ENCODE measurements at places on chromosomes 5 and 9.

- no peak for DNase-seq
Observed at GRCh38 chr5:38622723-38623129, 66.3 kb upstream of the LIFR start.

- no peak for DNase-seq
Observed at GRCh38 chr5:171957591-171958251, 48.7 kb downstream of the FBXW11 start.

DNA sequence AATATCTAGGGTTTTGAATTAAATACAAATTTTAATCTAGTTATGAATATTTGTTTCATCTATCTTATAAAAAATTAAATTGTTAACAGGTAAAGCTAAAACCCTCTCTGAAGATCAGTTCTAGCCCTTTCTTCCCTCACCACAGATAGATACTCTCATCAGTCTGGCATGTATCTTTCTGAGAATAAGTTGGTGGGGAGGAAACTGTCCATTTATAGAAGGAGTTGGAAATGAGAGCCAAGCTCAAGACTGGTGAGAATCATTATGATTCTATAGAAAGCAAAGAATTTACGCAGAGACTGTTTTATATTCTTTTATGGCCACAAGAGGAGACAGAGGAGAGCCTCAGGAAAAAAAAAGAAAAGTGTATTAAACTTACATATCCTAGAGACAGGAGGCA lies 59.0 kb downstream of the STARD4 start:
- no peak for DNase-seq

GRCh38 chr9:20312732-20313131 lies 309.6 kb downstream of the MLLT3 start:
- DNase-seq, result no peak

- no peak for DNase-seq
Observed at GRCh38 chr9:99075246-99075912, 29.5 kb upstream of the TGFBR1 start.

- DNase-seq, result no peak
Observed at GRCh38 chr5:35035271-35035670, 12.5 kb downstream of the AGXT2 start.

- no peak for DNase-seq
Observed at GRCh38 chr5:118249386-118249785, 739.0 kb downstream of the DTWD2 start.

GRCh38 chr9:36559036-36559695 lies 13.5 kb upstream of the MELK start:
- DNase-seq, result no peak

GRCh38 chr5:177023303-177023664 lies 788 bp downstream of the ZNF346 start:
- DNase-seq, result peak; percentile 43

DNA sequence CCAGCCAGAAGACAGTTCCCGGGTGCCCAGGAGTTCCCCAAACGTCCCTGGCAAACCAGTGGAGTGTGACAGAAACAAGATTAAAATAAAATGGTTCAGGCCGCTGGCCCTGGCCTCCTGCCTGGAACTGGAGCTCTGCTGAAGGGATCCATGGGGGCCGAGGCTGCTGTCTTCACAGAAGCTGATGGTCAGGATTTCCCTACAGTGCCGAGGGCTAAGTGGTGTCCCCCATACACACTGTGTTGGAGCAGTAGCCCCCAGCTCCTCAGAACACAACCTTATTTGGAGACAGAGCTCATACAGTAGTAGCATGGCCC lies 55.9 kb downstream of the MRPL36 start:
- no peak for DNase-seq

GRCh38 chr9:81591791-81592190 lies 97.6 kb downstream of the TLE1 start:
- no peak for DNase-seq

DNA sequence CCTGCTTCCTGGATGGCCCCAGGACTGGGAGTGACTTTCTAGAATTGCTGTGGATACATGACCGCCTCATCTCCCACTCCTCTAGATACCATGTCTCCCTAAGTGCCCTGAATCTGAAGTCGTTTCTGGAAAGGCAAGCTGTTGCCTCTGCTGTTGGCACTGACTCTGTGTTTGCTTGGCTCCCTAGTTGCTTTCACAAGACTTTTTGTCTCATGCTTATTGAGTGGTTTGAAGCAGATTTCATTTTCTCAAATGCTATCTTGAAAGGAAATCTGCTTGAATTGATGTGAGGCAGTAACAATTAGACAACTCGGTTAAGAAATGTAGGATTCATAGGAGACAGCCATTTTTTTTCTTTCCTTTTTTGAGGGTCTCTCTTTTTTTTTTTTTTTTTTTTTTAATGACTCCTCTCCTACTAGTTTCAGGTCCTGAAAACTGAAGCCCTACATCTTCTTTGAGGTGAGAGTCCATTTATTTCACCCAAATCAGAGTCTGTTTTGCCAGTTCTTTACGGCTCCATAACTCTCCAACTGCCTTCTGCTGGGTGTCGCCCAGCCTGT lies 65.9 kb downstream of the PRDM6 start:
- DNase-seq, result no peak

- DNase-seq, result no peak
Observed at GRCh38 chr9:534886-535285, 306.6 kb upstream of the DMRT1 start.

DNA sequence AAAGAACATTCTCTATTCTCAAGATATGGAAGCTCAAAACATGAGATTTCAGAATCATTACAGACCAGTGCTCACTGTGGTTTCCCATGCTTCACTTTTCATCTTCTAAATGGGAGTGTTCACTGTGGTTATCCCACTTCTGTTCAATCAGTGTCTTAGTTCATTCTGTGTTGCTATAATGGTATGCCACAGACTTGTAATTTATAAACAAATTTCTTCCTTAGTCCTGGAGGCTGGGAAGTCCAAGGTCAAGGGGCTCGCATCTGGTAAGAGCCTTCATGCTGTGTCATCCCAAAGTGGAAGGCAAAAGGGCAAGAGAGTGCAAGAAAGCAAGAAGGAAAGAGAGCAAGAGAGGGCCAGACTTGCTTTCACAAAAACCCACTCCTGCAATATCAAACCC lies 146.3 kb downstream of the TTC39B start:
- DNase-seq, result no peak

GRCh38 chr5:154275566-154275965 lies 85.0 kb downstream of the GALNT10 start:
- DNase-seq, result no peak

GRCh38 chr5:84816746-84817547 lies 432.3 kb upstream of the EDIL3 start:
- DNase-seq, result no peak

GRCh38 chr9:98865284-98865875 lies 57.9 kb downstream of the GALNT12 start:
- no peak for DNase-seq

- no peak for DNase-seq
Observed at GRCh38 chr9:2919347-2919746, 75.5 kb upstream of the PUM3 start.

GRCh38 chr5:112614986-112615385 lies 122.7 kb upstream of the APC start:
- DNase-seq, result no peak

- no peak for DNase-seq
Observed at GRCh38 chr9:123652416-123652815, 277.5 kb downstream of the DENND1A start.

DNA sequence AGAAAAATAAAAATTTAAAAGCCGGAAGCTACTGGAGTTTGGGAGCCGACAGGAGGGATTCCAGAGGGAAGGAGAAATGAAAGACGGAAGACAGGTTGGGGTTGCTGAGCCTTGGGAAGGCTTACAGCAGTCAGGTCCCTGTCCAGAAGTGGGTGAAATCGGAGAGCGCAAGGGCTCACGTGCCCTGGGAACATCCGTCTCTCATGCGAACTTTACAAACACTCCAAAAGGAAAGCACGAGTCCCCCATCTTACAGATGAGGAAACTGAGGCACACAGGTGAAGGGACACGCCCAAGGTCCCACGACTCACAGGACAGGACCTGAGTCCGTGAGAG lies 347 bp upstream of the OLFML2A start:
- DNase-seq, result no peak

GRCh38 chr5:133921979-133922378 lies 46.4 kb downstream of the C5orf15 start:
- no peak for DNase-seq

DNA sequence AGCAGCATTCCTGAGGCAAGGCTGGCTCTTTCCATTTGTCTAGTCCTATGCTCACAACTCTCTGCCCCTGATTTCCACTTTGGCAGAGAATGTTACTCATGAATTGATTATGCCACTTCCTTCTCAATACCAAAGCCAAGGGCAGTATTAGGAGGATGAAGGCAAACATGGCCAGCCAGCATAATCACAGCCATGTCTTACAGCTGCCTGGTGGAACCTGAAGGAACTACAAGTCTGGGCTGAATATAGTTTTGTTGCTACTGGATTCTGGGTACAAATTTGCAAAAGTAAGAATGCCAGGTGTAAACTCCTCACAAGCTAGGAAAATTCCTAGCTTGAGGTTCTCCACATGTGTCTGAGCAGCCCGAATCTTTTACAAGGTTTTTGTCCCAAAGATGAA lies 4.2 kb downstream of the SIL1 start:
- no peak for DNase-seq

- peak; percentile 23 for DNase-seq
Observed at GRCh38 chr9:3962496-3962895, 337.4 kb downstream of the GLIS3 start.

DNA sequence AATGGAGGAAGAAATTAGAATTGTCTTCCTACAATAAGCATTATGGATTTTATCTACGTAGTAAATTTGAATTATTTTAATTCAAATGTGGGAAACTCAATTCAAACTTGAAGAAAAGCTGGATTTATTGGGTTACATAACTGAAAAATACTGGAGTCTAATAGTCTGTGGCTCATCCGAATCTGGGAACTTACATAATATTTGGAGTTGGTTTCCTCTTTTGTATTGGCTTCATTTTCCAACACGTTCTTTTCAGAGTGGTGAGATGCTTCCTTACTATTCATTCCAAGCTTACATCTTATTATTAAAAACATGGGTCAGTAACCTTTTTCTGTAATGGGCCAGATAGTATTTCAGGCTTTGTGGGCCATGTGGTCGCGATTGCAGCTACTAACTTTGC lies 164.8 kb downstream of the ARHGAP26 start:
- no peak for DNase-seq

- DNase-seq, result peak; percentile 29
Observed at GRCh38 chr9:32378993-32379729, 5.3 kb upstream of the ACO1 start.

DNA sequence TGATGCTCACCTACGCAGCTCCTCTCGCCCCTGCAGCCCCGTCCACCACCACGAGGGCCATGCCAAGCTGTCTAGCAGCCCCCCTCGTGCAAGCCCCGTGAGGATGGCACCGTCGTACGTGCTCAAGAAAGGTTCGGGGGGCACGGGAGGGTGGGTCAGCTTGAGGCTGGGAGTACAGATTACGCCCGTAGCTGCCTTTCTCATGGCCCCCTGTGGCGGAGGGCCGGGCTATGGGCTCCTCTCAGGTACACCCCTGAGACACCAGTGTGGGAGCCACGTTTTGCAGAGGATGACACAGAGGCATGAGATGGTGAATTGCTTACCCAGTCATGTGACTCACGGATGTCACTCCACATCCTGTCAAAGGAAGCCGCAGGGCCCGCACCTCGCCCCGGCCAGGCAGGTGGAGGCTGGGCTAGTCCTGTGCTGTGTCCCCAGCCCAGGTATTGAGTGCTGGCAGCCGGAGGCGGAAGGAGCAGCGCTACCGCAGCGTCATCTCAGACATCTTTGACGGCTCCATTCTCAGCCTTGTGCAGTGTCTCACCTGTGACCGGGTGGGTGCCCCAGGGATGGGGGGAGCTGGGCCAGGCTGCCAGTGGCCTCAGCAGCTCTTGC lies 33.7 kb downstream of the USP20 start:
- DNase-seq, result no peak

- DNase-seq, result no peak
Observed at GRCh38 chr9:36158917-36159316, 10.3 kb upstream of the CCIN start.

GRCh38 chr9:96688745-96689464 lies 33.8 kb upstream of the PRXL2C start:
- DNase-seq, result no peak

DNA sequence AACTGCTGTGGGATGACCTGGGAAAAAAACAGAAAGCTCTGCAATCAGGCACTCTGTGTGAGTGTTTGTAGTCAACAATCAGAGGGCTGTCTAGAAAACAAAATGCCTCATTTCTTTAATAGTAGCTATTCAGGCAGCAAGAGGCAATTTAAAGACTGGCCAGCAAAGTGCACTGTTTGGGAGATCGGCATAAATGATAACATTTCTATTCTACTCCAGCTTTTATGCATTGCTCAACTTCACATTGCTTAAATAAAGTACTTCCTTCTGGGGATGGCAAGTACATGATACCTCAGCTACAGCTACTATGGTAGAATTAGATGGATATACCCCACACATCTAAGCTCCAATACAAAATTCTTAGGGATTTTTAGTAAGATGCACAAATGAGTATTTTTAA lies 193.1 kb downstream of the DCP2 start:
- no peak for DNase-seq

DNA sequence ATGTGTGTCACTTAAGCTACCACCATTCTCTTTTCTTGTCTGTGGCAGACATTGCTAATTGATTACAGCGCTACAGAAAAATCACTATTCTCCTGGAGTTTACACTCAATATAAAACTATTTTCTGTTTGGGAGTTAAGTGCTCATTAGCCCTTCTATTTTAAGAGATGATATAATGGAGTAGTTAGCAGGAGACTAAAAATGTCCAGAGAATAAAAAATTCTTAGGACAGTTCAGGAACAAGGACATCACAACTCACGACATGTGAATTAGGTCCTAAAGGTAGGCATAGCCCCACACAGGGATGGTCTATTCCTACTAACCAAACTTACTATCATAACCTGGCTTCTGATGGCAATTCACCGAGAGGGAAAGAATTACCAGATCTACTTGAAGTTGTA lies 258.5 kb downstream of the KIAA0825 start:
- DNase-seq, result no peak

DNA sequence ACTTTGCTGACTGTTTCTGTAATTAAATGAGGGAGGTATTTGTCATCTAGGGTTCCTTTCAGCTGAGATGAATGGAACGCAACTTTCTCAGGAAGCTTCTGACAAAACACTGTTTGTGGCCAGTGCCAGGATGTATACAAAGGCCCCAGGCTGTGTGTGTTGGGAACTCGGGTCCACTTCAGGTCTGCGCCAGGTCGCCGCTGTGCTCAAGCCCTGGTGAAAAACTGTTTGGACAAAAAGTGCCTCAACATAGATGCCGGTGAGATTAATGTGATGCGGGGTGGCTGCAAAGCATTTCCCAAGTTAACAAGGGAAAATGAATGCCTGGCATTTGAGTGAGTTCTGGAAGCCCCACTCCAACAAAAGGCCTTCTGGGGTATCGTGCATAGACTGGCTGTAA lies 156.4 kb downstream of the GABBR2 start:
- no peak for DNase-seq

GRCh38 chr5:78972654-78973428 lies 12.3 kb downstream of the ARSB start:
- no peak for DNase-seq

DNA sequence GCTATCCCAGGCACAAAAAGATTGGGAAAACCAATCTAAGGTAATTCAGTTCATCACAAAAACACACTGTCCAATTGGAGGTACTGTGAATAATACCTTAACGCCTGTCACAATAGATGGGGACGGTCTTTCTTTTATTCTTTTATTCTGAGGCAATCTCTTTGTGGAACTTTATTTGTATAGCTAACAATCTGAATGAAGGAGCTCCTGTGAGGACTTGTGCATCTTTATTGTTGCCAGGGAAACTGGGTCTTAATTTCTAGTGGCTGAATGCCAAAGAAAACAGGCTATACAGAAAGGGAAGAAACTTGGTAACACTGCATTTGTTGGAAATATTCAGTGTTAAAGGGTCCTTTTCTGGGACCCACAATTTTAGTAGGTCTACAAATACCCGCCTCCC lies 546.9 kb upstream of the C9orf72 start:
- DNase-seq, result no peak

- DNase-seq, result no peak
Observed at GRCh38 chr5:3341446-3342240, 254.0 kb upstream of the IRX1 start.

Measured in HuH-7.5 (cell line).